Colonic mucosa (tissue), 4 donors: ENCODE measurements at places on chromosomes 11 and 22. TPM values are rescaled to one million over a fixed set of nuclear protein-coding genes. Genes with fewer than 3 reads are reported as not detected.

- no peak for DNase-seq
Measured at GRCh38 chr11:88618327-88619070, 281.0 kb upstream of the CTSC start.

DNA sequence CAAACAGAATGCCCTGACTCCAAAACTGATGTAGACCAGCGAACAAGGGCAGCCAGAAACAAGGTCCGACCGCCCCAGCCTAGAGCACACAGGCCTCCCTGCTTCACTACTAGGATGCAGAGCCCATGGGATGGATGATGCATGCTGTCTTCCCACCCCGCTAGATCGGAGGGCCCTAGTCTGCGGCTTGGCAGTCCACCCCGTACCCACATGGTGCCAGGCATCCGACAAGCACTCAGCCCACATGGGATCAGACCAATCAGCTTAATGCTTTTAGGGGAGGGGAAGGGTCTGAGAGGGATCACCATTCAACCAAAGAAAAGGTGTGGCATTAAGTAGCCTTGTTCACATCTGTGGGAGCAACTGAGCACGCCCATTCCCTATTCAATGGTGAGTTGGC lies 30.6 kb downstream of the PISD start:
- no peak for DNase-seq

The CCDC15 gene
- total RNA-seq = 2.5 TPM

GRCh38 chr11:22456993-22457762 lies 119.0 kb downstream of the SLC17A6 start:
- DNase-seq = no peak

GRCh38 chr11:9576701-9577381 lies 3.4 kb downstream of the WEE1 start:
- no peak for DNase-seq

DNA sequence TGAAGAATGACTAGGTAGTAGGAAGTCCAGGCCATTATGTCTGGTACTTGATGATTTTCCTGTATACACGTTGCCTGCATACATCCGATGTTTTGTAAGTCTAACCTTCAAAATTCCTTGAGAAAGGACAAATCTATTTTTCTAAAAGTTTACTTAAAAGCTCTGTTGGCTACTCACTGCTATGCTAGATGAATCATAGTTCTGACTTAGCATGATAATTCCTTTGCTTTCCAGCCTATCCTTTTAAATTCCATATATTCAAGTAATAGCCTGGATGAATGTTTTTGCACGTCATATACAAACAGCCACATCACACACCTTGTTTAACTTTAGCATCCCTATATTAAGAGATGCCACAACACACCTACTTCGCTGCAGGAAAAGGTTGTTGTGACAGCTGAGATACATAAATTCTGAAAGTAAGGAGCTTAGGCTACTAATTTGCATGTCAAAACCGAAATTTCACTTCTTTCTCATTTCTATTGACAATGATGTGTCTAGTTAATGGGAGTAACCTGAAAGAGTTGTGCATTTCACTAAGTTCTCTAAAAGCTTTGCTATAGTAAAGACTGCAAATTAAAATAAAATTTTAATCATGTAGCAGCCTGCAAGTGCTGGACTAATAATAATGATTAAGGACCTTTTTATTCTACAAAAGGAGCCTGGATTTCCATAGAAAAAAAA lies 1116.4 kb downstream of the JRKL start:
- DNase-seq = no peak

GRCh38 chr11:45454917-45455401 lies 168.8 kb upstream of the SYT13 start:
- no peak for DNase-seq

GRCh38 chr22:37973271-37974170 lies 10.8 kb downstream of the SOX10 start:
- DNase-seq = no peak

DNA sequence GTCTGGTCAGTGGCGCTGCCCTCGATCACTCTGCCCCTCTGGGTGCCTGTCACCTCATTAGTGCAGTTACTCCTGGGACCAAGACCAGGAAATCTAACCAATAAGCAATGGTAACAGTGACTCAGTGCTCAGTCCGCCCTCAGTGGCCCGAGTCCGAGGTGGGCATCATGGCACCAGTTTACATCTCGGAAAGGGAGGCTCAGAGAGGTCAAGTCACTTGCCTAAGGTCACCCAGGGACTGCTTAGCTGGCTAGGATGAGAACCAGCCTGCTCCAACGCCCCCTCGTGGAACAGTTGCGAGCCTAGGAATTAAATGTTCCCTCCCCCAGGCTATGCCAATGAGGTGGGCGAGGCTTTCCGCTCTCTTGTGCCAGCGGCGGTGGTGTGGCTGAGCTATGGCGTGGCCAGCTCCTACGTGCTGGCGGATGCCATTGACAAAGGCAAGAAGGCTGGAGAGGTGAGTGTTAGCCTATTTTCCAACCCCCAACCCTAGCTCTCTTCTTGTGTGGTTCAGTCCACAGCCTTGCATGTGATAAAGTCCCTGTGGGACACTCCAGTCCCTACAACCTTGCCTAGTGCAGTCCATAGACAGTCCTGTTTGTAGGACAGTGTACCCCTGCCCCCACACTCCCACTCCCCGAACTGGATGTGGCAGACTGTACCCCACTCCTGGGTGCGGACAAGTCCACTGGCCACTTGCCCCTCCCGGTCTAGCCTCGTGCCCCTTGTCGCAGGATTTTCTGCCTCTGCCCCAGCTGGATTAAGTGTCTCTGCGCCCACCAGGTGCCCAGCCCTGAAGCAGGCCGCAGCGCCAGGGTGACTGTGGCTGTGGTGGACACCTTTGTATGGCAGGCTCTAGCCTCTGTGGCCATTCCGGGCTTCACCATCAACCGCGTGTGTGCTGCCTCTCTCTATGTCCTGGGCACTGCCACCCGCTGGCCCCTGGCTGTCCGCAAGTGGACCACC lies 1.1 kb downstream of the MTFP1 start:
- peak; percentile 95 for DNase-seq

GRCh38 chr11:14018441-14018840 lies 55.9 kb downstream of the SPON1 start:
- no peak for DNase-seq
